ENCODE measurements at places on chromosomes 13 and 19. TPM values are rescaled to one million over a fixed set of nuclear protein-coding genes. Genes with fewer than 3 reads are reported as not detected.

GRCh38 chr19:10601999-10602329 is 14.9 kb upstream of the AP1M2 start:
- DNase-seq, result no peak

GRCh38 chr19:46529622-46530451 is 34.2 kb upstream of the PNMA8B start:
- peak; percentile 75 for DNase-seq

Gene NLRP9
- not detected for total RNA-seq

GRCh38 chr13:80339563-80339911 is 1.4 kb downstream of the SPRY2 start:
- DNase-seq, result no peak

DNA sequence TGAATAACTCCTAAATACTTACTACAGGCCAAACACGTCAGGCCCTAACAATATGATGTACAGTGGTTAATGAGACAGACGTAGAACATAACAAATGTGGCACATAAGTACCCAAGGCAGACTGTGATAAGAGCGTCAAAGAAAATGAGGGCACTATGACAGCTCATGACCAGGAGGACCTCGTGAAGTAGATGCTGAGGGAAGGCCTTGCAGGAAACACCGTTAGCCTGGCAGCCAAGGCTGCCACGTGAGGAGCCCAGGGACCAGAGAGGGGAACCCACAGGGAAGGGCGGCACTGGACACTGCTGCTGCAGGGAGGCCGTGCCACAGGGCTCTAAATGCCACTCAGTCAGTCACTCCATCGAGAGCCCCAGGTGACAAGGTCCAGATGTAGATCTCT is 5.7 kb downstream of the TUBGCP3 start:
- no peak for DNase-seq

Gene PEAK3
- total RNA-seq, result not detected

Gene NLRP11
- total RNA-seq, result not detected

- DNase-seq, result no peak
These were observed 1.3 kb downstream of the DNAJB1 start for GRCh38 chr19:14516746-14517438.

DNA sequence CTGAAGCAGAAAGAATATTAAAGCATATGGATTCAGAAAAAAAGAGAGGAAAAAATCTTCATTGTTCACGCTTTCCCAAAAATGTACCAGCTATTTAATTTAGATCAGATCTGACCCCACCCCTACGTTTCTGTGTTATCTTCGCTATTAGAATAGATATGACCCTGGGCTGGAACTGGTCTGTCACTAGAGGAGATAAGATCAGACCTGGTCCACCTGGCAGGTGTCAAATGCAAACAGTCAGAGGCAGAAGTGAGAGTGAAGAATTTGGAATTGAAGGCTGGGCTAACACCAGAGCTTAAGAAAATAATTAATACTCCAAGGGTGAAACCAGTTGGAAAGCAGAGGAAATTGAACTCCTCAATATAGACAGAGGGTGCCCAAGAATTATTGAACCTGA is 30.0 kb upstream of the MBNL2 start:
- no peak for DNase-seq

Gene DIRAS1
- 14.9 TPM for total RNA-seq

DNA sequence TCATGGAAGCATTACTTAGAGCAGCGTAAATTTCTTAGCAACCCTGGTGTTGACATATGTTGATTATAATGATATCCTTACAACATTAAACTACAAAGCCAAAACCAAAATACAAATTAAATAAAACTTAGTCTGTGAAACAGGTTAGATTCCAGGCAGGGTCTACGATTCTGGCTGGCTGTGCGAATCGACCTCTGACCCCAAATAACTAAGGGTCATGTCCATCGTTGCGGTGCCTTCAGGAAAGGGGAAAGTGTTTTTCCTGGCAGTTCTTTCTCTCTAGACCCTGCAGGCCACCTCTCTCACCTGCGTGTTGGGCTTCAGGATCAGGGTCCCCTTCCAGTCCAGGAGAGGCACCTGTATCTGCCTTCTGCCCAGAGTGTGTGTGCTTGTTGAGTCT is 66.2 kb downstream of the ATP11A start:
- DNase-seq, result no peak
